ENCODE measurements at places on chromosomes 6 and 20.
A peak's percentile ranks its signal among the peaks of the same experiment; 100 is the strongest.

GRCh38 chr6:80437801-80438200, 331.3 kb downstream of the BCKDHB start:
- no peak for DNase-seq

GRCh38 chr20:32062776-32063170, 10.7 kb downstream of the HCK start:
- no peak for DNase-seq

DNA sequence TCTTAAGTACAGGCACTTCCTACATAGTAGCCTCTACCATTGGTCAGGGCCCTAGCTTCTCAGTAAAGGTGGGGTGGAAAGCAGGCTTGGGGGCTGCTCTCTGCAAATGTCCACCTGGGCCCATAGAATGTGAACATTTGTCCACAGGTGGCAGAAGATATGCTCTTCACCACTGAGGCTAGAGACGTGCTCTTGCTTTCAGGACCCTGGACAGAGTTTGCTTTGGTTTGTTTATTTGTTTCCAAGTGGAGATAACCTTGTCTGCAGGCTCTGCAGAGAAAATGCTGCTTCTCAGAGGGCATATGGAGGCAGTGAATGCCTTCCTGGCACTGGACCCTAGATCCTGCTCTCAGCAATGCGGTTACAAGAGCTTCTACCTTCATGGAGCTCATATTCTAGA, 129.0 kb downstream of the F13A1 start:
- DNase-seq = no peak

- DNase-seq = no peak
These were observed 240.9 kb downstream of the COL12A1 start for GRCh38 chr6:74964871-74965441.

DNA sequence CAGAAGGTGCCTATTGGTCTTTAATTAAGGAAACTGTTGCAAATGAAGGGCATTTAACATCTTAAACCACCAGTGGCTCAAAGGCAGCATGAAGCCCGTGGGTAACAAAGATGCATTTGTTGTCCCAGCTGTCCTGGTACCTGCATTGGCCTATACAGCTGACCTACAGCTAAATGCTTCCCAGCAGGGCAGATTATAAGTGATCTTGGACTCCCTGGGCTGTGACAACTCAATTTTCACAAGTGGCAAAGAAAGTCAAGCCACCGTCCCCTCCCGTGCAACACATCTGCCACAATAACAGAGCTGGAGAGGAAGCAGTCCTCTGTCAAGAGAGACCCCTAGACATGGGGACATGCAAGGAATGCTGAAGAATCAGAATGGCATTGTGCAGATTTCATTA, 31.5 kb upstream of the EDN3 start:
- DNase-seq = no peak

- DNase-seq = no peak
These were observed 416.8 kb upstream of the SPTLC3 start for GRCh38 chr20:12591949-12592470.

- DNase-seq = no peak
These were observed 64.3 kb downstream of the ANKS1A start for GRCh38 chr6:34953061-34954025.

DNA sequence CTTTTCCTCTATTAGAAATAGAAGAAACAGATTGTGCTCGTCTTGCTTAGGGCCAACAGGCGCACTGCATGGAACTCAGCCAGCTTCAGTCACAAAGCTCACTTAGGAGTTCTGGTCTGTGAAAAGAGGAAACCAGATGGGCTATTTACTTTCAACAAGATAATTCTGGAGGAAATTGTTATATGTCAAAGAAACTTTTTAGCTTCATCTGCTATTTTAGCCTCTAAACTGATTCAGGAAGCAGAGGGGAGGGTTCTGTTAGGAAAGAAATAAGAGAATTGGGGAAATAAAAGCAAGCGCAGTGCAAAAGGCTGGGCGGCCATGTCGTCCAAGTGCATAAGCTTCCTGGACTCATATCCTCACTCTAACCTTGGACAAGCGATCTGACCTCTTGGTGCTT, 21.3 kb downstream of the PRKN start:
- no peak for DNase-seq

- DNase-seq = peak; percentile 0
These were observed 659 bp downstream of the SLC35F1 start for GRCh38 chr6:117907601-117908245.

DNA sequence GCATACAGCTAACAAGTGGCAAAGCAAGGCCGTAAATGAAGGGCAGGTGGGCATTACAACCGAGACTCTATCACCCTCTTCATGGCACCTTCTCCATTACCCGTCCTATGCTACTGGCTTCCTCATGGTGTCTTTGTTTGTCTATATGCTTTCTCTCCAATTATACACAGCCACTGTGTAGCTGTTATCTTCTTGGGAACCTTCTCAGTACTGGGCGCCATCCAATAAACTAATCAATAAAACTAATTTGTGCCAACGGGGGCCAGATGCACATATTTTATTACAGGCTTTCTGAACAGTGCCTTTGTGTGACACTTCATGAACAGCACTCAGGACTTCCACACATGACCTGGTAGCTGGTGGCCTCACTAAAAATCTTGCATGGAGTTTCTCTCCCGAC, 149.8 kb upstream of the PCSK2 start:
- no peak for DNase-seq

GRCh38 chr6:90028995-90029635, 134.8 kb downstream of the GJA10 start:
- DNase-seq = no peak

DNA sequence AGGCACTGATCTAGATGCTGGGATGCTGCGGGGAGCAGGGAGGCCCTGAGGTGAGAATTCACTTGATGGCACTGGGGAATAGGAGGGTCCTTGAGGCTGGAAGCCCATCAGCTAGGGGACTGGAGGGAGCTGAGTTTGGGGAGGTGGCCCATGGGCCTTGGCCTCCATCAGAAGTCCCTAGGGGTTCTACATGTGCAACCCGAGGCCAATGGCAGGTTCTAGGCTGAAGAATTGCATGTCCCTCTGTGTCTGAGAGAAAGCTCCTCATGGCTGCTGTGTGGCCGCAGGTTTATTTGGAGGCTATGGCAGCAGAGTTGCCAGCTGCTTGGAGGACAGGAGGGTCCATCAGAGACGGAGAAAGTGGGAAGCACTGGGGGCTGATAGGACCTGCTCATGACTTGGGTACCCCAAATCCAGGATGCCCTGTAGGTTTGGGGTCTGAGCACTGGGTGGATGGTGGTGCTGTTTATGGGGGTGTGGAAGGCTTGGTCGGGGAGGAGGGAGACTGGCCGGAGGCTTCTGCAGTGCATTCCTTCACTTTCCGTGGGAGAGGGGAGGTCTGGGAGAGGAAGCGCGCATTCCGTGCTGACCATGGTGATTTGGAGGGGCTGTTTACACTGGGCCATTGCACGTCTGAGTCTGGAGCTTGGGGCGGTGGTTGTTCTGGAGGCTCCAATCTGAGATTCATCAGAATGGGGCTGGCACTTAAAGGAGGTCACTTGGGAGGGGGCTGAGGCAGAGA, 24.8 kb upstream of the PHACTR3 start:
- no peak for DNase-seq

DNA sequence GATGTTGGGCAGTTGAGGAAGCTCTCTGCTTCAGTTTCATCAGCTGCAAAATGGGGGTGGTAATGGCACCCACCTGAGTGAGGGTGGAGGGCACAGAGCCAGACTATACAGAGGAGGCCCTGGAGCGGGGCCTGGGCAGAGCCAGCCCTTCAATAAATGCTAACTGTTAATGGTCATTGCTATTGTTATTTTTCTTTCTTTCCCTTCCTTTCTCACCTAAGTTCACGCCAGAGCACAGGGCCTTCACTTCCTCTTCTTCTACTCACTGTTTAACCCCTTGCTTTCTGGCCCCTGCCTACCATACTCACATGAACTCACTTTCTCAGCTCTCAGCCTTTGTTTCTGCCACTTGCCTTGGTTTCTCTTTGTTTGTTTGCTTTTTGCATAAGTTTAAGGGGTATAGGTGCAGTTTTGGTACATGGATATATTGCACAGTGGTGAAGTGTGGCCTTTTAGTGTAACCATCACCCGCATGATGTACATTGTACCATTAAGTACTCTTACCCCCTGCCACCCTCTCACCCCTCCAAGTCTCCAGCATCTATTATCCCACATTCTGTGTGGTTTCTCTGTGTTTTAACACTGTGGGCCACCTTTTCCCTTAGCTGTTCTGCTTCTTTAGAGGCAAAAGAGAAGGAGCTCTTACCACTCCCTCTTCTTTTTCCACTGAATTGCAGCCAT, 7.5 kb upstream of the RREB1 start:
- DNase-seq = no peak

Measured in activated CD4-positive, alpha-beta T cell treated with anti-CD3 and anti-CD28 coated beads for 24 hours (primary cell).